HT1080 (cell line): ENCODE measurements at places on chromosomes 4 and X.
A peak's percentile ranks its signal among the peaks of the same experiment; 100 is the strongest.

GRCh38 chrX:154074199-154074598 is 23.3 kb downstream of the MECP2 start:
- DNase-seq, result peak; percentile 69

DNA sequence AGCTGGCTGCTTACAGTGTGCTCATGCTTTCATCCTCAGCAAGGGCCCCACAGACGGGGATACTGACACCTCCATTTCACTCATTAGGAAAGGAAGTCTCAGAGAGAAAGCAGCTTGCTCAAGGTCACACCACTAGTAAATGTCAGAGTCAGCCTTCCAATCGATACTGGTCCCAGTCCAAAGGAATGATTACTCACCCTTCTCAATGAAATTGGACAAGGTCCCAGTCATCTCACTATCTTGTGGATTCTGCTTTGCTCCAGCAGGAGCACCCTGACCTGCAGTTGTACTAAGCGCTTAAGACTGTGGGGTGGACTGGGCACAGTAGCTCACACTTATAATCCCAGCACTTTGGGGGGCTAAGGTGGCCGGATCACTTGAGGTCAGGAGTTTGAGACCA is 132.2 kb upstream of the SLC34A2 start:
- DNase-seq, result no peak

GRCh38 chr4:4642496-4643000 is 100.7 kb upstream of the STX18 start:
- no peak for DNase-seq

GRCh38 chr4:147388018-147388417 is 92.9 kb upstream of the EDNRA start:
- DNase-seq, result no peak

GRCh38 chrX:50386520-50386919 is 84.1 kb downstream of the DGKK start:
- no peak for DNase-seq

- DNase-seq, result no peak
Observed at GRCh38 chrX:48676893-48677270, 6.7 kb upstream of the WAS start.

DNA sequence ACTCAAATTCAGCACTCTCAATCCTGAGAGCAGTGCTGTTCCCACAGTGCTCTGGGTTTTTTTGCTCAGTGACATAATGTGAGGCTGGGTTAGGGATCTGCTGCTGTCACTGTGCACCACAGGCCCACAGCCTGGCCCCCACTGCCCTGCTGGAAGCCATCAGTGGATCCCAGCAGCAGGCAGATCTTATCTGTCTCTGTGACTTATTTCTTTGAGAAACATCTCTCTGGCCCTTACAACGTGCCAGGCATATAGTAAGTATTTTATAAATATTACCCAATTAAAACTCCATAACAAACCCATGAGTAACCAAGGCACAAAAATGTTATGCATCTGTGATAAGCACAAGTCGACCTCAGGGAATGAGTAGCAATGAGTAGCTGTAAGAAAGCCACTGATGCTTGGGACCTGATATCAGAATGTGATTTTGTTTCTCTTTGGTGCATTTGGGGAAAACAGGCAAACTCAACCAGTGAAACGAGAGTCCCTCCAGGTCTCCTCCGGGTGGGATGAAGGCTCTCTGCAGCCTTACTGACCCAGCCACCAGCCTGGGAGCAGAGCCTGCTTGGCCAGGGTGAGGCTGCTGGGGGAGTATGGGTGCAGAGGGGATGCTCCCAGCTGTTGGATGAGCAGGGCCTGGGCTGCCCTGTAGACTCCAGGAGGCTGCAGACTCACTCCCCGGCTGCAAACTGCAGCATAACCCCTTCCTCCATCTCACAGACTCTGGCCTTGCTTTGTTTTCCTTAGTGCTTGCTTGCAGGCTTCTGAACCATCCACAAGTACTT is 172.7 kb upstream of the LNX1 start:
- peak; percentile 34 for DNase-seq

DNA sequence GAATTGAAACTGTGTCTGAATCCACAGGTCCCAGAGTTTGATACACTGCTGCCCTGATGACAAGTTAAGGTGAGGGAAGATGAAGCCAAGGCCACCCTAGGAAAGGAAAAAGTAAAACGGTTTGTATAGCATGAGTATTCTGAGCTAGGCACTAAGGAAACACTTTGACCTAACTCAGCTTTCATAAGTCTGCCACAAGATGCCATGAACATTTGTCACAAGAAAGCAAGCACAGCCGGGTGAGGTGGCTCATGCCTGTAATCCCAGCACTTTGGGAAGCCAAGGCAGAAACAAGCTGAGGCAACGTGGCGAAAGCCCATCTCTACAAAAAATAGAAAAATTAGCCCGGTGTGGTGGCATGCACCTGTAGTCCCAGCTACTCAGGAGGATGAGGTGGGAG is 34.2 kb downstream of the ELOVL6 start:
- peak; percentile 59 for DNase-seq

DNA sequence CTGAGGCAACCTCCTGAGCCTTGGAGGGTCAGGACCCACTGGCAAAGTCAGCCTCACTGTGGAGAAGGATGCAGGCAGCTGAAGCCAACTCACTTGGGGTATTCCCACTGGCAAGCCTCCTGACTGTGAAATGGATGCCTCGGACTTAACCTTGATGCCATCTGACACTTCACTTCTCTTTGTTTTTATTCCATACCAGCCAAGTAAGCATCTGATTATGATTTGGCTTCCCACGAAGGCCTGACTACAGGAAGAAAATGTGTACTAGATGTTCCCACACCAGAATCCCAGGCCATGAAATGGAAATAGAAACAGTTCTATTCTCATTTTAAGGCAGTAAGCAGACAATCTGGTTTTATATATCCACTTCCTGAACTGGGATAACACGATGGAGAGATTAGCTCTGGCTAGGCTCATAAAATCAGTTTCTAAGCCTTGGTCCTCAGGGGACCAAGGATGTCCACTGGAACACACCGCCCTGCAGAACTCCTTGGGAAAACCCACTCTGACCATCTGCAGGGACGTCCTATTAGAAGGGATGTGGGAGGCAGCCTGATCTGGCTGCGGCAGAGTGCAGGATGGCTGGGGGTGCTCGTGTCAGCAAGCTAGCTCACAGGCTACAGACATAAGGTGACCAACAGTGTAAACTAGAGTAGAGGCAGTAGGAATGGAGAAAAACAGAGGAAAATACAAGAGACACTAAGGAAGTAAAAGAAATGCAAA is 89.3 kb downstream of the TSPAN5 start:
- no peak for DNase-seq

DNA sequence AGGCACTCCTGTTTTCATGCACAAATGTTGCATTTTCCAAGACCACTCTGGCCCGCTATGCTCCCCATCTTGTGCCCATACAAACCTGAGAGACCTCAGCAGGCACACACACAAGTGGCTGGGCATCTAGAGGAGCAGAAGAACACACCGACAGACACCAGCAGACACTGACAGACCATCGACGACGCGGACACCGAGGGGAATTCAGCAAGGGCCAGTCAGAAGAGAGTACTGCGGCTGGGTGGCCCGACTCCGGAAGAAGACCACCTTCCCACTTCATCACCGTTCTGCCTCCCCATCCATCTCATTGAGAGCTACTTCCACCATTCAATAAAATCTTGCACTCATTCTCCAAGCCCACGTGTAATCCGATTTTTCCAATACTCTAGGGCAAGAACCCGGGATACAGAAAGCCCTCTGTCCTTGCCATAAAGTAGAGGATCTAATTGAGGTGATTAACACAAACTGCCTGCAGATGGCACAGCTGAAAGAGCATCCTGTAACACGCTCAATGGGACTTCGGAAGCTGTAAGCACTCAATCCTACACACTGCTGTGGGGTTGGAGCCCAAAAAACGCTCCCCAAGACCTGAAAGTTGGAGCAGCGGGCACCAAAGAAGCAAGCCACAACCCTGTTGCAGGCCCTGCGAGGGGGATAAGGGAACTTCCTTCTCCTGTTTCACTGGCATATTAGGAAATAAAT is 780.9 kb downstream of the ARAP2 start:
- DNase-seq, result no peak

DNA sequence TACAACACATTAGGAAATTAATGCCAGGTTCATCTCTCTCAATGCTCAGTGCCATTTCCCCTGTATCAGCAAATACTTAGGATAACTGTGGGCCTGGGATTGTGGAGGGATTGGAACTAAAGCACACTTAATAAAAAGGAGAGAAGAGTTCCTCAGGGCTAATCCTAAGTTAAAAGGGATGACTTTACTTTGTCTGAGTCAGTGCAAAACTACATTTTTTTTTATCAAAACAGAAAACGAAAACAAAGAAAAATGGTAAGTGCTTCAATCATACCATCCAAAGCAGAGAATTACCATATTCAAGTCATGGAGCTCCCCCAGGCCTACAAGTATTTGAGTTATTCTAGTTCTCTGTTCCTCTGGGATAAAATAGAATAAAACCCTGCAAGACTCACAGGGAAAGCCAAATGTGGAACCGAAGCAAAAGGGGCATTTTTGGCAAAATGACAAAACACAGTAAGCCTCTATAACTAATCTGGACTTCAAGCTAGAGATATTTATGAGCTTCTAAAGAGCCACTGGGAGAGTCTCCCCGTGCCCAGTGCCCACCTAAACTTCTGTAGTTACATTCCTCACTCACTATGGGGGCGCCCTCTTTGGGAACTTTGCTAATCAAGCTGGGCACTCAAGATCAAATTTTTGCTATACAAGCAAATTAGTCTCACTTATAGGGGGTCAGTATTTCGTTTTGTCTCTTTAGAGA is 53.4 kb downstream of the PALLD start:
- DNase-seq, result peak; percentile 17

DNA sequence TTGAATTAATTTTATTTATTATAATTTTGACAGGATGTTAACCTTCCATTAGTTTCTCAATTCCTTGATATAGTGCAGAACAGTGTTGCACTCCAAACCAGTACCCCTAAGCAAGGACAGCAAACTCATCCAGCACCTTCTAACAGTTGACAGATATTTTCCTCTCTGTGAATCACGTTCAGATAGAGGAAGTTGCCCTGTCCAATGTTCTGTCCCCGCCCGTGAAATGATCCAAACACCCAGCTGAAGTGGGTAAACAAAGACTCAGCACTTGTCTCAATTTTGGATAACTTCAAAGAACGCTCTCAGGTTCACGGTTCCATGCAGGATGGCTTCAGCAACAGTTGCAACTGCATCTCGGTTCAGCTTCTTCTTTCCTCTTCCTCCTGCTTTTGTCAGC is 1240.0 kb upstream of the ADGRL3 start:
- DNase-seq, result no peak

DNA sequence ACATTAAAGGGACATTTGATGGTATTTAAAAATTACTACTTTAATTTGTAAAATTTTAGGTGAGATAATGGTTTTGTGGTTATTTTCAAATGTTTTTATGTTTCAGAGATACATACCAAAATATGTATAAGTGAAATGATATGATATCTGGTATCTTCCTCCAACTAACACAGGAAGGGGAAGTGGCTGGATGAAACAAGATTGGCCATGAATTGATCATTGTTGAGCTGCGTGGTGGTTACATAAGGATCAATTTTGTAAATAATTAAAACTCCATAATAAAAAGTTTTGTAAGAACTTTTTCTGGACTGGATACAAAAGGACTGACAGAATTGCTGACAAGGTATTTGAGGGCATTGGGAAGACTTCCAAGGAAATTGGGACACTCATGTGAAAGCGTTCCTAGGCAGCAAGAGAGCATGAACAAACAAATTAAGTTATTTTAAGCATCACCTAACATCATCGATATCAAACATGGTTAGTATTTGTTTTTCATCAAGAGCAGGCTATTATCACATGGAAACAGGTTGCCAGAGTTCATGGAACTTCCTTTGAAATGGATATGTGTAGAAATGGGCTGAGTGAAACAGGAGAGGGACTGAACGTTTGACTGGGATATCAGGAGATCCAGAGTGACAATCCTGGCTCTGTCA is 4.4 kb upstream of the PGM2 start:
- no peak for DNase-seq

DNA sequence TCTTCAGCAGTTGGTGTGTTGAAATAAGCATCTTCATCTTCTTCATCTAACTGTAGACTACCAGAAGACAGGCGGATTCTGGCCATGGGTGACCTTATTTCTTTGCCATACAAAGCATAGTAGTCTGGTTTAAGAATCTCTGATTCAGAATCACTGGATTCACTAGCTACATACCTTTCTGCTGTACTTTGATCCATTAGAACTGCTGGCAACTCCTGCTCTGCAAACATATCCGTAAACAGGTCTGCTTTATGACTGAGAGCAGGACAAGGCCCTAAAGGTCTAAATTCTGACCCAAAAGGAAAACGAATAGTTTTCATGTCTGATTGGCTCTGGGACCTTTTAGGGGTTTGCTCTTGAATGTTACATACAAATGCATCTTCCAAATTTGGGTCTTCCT is 49.9 kb downstream of the FRMD7 start:
- DNase-seq, result no peak

- no peak for DNase-seq
Observed at GRCh38 chr4:74522251-74522991, 77.5 kb downstream of the AREG start.

GRCh38 chr4:89506866-89507491 is 199.4 kb upstream of the GPRIN3 start:
- DNase-seq, result no peak

DNA sequence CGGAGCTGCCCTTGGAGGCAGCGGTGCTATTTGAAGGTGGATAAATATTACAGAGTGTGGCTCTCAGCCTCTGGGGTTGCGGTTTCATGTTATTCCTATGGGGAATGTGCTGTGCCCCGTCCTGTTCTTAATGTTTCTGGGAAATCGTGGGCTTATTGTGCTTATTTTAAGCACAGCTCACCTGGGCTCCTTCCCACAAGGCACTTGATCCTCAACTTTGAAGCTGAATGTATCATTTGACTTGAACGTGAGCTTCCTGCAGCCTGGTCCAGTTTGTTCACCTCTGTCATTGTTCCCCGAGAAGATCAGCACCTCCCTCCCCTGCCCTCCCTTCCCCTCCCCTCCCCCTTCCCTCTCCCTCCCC is 3.9 kb downstream of the SORCS2 start:
- DNase-seq, result no peak

- DNase-seq, result no peak
Observed at GRCh38 chr4:136925203-136925602, 607.1 kb downstream of the PCDH18 start.

DNA sequence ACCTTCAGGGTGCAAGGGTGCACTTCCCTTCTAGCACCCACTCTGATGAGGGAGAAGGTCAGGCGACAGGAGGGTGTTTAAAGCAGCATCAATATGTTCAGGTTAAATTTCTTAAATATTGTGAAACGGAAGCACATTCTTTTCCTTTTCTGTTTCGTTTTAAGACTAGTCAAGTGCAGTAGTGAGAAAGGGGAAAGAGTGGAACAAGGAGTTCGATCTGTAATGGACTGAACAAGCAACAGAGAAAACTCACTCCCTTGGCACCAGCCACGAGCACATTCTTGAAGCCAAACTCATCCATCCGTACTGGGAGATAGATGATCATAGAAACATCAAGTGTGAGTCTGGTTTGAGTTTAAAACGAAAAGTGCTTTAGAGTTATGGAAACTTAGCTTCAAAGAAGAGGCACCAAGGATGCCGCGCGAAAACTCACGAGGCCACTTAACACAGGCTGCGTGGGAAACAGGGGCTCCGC is 815 bp downstream of the FAM53A start:
- peak; percentile 37 for DNase-seq
